ENCODE measurements at places on chromosomes 2 and 18.

GRCh38 chr18:34315591-34316352 is 91.1 kb upstream of the NOL4 start:
- no peak for DNase-seq

GRCh38 chr2:120406566-120406965 is 60.6 kb downstream of the INHBB start:
- no peak for DNase-seq

DNA sequence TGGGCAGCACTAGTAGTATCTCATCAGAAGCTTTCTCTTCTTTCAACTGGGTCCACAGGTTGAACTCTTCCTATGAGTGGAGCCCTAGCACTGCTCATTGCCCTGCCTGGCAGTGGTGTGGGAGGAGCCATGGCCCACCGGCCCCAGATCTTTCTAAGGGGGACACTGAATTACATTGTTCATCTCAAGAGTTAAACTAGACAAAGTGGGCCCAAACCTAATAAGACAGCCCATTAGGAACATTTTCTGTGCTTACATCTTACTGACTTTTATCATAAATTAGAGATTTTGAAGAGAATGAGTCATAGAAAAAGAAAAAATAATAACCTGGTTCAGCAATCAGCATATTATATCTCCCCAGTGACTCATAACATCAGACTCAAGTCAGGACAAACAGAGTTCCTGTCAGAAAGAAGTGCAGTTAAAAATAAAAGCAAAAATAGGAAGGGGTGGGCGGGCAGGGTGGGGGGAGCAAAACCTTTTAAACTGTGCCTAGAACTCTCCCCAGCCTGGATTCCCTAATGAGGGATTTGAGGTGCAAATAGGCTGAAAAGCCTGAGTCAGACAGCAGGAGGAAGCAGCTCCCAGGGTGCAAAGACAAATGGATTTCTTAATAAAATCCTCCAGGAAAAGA is 161.6 kb upstream of the TRIB2 start:
- peak; percentile 38 for DNase-seq

- DNase-seq = no peak
These were observed 24.3 kb downstream of the PTMA start for GRCh38 chr2:231732604-231733003.

GRCh38 chr18:54278615-54279014 is 9.3 kb downstream of the POLI start:
- no peak for DNase-seq

- DNase-seq = no peak
These were observed 48.0 kb upstream of the ID2 start for GRCh38 chr2:8633735-8634313.

DNA sequence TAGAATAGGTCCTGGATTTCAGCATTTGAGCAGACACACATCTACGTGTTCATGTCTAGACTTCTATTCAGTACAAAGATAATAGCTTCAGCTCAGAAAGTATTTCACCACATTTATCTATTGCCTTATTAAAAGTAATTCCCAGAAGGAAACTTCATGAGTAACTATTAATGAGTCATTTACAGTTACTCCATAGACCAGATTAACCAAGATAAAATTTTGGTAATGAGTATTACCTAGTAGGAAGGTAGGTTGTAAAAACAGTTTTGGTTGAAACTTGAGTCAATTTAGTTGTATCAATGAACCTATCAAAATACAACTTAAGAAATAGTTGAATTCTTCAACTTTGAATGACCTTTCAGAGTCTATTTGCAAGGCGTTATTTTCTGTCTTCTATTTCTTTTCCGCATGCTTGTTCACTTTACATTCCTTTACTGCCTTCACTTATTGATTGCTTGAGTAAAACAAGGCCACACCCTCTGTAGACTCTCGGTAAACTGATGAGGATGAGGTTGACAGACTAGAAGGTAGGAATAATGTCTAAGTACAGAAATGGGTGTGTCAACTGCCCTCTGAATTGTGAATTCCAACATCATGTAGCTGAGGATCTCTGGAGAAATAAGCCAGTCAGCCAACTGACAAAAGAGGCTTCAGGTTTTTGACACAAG is 1165.6 kb upstream of the ZEB2 start:
- DNase-seq = no peak

DNA sequence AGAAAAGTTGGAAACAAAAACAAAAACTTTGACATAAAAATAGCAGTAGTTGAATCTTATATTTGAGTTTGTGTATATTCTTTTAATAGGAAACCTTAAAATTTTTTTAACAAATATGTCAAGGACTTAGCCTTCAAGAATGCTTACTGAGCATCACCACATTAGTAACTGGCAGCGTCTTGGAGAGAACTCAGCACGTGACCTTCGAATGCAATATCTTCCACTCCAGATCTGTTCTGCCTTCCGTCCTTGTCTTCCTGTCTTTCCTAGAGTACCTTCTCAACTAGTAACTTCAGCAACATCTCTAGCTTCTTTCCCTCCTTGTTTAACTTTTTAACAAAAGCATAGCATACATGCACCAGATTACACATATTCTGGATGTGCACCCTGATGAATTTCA is 972 bp downstream of the RSAD2 start:
- DNase-seq = no peak

GRCh38 chr2:143692162-143692561 is 562.9 kb downstream of the ARHGAP15 start:
- DNase-seq = peak; percentile 53

DNA sequence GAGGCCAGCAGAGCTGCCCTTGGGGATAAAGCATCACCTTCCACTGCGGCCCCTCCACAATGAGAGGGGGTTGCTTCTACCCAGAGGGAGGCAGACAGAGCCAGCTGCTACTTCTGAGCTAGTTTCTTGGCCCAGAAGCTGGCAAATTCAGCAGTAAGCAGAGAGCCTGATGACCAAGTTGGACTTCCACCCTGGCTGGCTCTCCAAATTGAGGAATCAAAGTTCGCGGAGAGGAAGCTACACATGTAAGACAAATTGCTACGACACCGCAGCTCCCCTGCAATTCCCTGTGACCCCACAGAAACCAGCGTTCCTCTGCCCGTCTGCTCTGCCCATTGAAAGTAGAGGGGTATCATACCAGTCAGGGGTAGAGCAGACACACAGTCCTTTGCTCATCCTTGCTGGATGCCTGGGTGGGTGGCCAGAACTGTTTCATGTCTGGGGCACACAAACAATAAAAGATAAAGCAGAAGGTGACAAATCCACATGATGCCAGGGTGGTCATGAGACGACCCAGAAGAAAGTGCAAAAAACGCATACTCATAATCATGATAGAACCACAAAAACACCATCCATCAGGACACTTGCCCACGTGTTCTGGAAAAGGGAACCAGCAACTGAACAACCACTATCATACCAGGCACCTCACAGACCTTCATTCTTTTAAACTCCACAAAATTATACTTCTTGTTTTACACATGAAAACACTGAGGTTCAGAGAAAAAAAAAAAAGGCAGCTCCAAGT is 5.4 kb downstream of the TFCP2L1 start:
- DNase-seq = no peak

DNA sequence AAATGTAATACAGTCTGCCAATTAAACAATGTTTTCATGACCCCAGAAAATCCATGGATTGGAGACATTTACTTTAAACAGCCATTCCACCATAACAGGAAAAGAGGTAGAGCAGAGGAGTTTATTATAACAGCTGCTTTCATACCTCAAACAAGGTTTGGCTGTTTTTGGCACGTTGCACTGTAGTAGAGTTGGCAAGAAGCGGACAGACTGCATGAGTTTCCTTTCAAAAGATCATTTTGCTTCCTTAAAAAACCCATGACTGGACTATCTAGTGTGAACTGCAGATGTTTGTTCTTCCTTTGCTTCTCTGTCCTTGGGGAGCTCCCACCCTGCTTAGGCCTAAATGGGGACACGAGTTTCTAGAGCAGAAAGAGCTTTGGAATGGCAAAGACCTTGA is 108.5 kb upstream of the THOC1 start:
- DNase-seq = no peak

DNA sequence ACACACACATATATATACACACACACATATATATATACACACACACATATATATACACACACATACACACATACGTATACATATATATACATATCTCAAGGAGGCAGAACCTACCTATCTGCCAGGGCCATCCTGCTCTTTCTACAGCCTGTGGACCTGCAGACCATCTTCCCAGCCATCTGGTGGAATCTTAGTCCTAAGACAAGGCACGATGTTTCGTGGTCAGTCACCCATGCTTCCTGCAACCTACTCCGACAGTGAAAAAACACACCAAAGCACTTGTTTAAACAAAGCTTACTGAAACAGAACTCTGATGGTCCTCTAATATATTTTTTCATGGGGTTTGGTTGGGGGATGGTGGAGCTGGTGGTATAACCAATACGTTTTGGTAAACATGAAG is 164.2 kb upstream of the ZNF521 start:
- no peak for DNase-seq

DNA sequence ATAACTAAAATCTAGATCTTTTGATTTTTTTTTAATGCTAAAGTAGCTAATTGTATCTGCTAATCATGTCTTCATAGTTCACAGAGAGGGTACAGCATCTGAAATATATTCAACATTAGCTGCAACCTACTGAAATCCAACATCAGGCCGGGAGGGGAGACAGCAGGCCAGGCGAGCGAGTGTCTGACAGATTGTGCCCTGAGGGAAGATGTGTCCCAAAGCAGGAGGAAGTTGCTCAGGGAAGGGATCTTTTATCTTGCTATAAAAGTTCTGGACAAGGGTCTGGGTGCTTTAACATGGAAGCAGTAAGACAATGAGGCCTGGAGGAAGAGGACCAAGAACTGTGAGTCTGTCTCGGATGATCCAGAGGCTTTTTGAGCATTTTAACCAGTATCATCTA is 274.1 kb downstream of the AFF3 start:
- no peak for DNase-seq

DNA sequence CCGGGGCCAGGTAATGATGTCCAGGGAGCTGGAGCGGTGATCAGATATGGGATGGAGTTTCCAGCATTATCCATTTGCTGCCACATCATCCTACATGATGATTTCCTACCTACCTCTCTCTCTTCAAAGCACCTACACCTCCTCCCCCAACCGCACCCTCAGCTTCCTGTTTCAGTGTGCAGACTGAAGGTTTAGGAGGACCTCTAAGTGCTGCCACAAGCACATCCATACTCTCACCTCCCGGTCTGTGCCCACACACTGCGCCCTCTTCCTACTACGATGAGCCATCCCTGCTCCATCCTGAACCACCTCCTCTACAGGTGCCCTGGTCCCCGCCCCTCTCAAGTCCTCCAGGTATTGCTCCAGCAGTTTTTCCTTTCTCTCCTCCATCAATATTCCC is 123.7 kb downstream of the ALPK2 start:
- DNase-seq = no peak

- DNase-seq = peak; percentile 98
These were observed at the start of gene GALM for GRCh38 chr2:38665854-38666555. Gene GALM (plus strand): TSS chr2:38666114. CDS start chr2:38666162, 48 bp downstream.

DNA sequence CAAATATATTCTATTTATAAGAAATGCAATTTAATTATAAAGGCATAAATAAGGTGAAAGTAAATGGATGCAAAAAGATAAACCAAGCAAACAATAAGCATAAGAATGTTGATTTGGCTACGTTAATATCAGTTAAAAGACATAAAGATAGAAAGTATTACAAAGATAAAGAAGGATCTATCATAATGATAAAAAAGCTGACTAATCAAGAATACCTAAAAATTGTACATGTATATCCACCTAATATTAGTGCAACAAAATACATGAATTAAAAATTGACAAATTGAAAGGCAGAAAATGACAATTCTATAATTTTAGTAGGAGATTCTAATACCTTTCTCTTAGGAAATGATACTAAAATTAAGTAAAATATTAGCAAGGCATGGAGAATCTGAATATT is 21.5 kb downstream of the SLC9A4 start:
- DNase-seq = no peak

DNA sequence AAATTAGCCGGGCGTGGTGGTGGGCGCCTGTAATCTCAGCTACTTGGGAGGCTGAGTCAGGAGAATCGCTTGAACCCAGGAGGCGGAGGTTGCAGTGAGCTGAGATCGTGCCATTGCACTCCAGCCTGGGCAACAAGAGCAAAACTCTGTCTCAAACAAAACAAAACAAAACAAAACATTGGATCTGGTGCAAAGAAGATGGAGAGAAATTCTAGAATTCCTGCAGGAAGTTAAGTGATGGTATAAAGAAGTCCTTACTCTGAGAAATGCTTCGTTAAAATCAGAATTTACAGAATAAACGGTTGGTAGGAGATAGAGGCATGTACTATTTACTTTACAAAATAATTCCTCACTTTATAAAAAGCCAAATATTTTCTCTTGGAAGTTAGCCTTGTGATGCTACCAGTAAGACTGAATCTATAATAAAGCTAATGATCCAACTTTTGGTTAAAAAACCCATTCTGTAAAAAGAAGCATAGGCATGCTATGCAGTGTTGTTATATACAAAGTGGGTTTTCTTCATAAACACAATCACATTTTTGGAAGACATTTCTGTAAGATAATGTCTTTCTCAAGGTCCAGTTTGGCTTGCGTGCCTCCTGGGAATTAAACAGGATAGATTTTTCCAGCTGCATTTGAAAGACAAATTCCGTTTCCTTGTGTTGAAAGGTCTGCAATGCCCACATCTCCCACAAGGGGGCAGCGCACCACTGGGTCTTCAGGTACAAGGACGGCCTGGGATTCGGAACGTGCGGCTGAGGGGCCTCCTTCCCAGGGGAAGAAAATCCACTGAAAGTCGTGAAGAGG is 35.6 kb upstream of the PNO1 start:
- DNase-seq = peak; percentile 89

DNA sequence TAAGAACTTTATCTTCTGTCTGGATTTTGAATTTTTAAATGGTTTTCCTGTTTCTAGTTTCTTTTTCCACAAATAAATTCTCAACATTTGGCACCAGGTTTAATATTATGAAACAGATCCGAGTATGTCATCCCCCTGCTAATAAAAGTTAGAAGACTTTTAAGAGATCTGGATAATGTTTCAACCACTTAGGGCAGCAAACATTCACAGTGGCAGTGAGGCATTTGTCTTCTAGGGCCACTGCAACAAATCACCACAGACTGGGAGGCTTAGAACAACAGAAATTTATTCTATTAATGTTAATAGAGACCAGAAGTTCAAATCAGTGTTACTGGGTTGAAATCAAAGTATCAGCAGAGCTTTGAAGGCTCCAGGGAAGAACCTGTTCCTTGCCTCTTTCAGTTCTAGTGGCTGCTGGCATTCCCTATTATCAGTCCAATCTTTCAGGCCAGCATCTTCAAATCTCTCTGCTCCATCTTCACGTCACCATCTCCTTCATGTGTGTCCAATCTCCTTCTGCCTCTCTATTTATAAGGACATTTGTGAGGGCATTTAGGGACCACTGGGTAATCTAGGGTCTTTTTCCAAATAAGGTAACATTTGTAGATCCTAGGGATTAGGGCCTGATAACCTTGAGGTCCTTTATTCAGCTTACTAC is 23.4 kb downstream of the ACSL3 start:
- no peak for DNase-seq

GRCh38 chr2:63514781-63515180 is 73.5 kb downstream of the WDPCP start:
- no peak for DNase-seq

DNA sequence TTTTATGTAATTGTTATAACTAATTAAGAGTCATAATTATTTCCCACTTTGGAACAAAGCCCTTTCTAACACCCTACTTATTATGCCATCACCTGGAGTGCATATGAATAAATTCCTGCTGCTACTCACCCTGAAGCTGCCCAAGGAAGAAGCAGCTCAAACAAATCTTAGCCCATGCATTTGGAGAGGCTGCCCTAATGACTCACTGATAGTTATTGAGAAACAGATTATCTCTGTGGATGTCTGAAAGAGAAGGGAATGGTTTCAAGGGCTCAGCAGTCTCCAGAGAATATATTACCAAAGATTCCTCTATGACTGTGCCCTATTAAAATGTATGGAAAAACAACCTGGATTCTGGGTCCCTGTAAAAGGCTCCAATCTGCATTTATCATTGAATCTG is 81.0 kb downstream of the GPR39 start:
- DNase-seq = no peak

All from mesendoderm (in vitro differentiated cells).